ENCODE measurements at places on chromosomes 16 and 17. TPM values are rescaled to one million over a fixed set of nuclear protein-coding genes. Genes with fewer than 3 reads are reported as not detected.

DNA sequence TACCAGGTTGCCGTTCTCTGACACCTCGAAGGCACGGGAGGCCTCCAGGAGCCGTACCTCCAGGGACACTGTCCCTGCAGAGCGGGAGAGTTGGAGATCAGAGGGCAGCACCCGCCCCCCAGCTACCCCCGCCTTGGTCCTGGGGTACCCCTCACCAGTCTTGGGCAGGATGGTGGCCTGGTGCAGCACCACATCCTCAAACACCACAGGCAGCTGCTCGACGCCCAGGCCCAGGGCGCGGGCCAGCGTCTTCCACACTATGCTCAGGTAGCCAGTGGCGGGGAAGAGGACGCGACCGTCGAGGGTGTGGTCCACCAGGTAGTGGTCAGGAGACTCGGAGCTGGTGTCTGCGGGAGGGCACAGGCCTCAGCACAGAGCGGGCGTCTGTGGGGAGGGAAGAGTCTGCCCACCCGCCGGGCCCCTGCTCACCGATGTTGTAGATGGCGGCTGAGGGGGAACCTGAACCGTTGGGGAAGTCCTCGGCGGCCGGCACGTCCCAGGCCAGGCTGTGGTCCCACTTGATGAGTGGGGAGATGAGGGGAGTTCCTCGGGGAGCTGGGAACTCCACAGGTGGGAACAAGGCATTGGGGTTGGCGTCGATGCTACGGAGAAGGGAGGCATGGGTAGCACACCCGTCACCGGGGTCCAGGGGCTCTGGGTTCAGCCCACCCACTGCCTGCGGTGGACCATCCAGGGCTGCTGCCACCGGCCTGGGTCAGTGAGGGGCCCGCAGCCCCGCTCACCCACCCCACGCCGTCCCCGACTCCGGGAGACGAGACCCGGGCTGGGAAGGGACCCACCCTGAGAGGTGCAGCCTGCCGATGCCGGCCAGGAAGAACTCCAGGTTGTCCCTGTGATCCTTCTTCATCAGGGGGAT lies 9.8 kb downstream of the FASN start:
- no peak overlapping the region for H3K27ac ChIP-seq
- H3K27me3 ChIP-seq, result no peaks in the 10 kb centered on the region
- no peak for DNase-seq
- H3K4me3 ChIP-seq, result no peak overlapping the region
- H3K4me1 ChIP-seq, result no peaks in the 10 kb centered on the region
- peaks cover 32% of the 10 kb centered on the region for H3K36me3 ChIP-seq

GRCh38 chr16:61684541-61684940 lies 351.7 kb downstream of the CDH8 start:
- no peaks in the 10 kb centered on the region for H3K27me3 ChIP-seq
- no peaks in the 10 kb centered on the region for H3K4me1 ChIP-seq
- DNase-seq, result no peak
- H3K27ac ChIP-seq, result no peak overlapping the region
- no peaks in the 10 kb centered on the region for H3K36me3 ChIP-seq

- H3K27ac ChIP-seq, result no peak overlapping the region
- no peaks in the 10 kb centered on the region for H3K4me1 ChIP-seq
- no peak for DNase-seq
- H3K36me3 ChIP-seq, result peaks cover 26% of the 10 kb centered on the region
- H3K4me3 ChIP-seq, result no peak overlapping the region
- H3K27me3 ChIP-seq, result no peaks in the 10 kb centered on the region
Observed at GRCh38 chr16:48276102-48276501, 28.8 kb upstream of the ABCC11 start.

The AIPL1 gene
- not detected for total RNA-seq

Data from activated CD4-positive, alpha-beta memory T cell treated with anti-CD3 and anti-CD28 coated beads, Interleukin-2, amount 10 ng/mL, durations not matched to agents 7 days and 5 days (primary cell).